Mesothelial cell of epicardium (in vitro differentiated cells): ENCODE measurements at places on chromosomes 7 and 10. TPM values are rescaled to one million over a fixed set of nuclear protein-coding genes. Genes with fewer than 3 reads are reported as not detected.

- H3K27ac ChIP-seq: peak overlapping the region; percentile 74
- H3K27me3 ChIP-seq: no peaks in the 10 kb centered on the region
- H3K36me3 ChIP-seq: no peaks in the 10 kb centered on the region
- H3K4me1 ChIP-seq: peaks cover 39% of the 10 kb centered on the region
- H3K4me3 ChIP-seq: no peak overlapping the region
Observed at GRCh38 chr10:4082861-4083260, 297.9 kb upstream of the KLF6 start.

GRCh38 chr7:26853788-26854393 is 10.5 kb downstream of the SKAP2 start:
- H3K27me3 ChIP-seq: no peaks in the 10 kb centered on the region
- no peak overlapping the region for H3K4me3 ChIP-seq
- DNase-seq: no peak
- H3K36me3 ChIP-seq: peaks cover 4% of the 10 kb centered on the region
- H3K27ac ChIP-seq: peak overlapping the region; percentile 80

DNA sequence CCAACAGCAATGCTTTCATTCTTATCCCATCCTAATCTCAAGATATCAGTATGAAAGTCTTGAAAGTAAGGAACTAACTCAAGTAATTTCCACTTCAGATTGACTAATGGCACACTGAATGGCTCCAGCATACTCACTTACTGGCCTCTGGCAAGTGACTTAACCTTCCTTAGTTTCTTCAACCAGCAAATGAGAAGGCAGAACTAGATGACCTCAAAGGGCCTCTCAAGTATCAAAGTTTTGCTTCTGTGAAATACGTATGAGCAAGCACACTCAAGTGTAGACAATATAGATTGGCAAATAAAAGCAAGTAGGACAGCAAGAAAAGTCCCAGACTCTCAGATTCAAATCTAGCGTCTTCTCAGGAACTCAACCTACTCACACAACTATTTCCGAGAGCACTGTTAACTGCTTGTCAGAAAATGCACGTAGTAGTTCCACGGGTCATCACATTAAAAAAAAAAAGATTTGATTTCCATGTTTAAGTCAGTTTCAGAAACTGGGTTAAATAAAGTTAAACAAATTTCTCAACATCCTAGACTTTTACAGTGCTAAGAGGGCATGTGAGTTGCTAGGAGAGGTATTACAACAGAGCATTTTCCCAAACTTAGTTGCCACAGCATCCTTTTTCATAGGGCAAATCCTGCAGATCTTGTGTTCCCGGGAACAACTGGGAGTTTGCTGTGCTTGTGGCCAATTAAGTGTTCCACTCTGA is 276.9 kb upstream of the KLF14 start:
- H3K36me3 ChIP-seq: no peaks in the 10 kb centered on the region
- peaks cover 61% of the 10 kb centered on the region for H3K4me1 ChIP-seq
- peak overlapping the region; percentile 15 for H3K27ac ChIP-seq
- H3K27me3 ChIP-seq: no peaks in the 10 kb centered on the region

DNA sequence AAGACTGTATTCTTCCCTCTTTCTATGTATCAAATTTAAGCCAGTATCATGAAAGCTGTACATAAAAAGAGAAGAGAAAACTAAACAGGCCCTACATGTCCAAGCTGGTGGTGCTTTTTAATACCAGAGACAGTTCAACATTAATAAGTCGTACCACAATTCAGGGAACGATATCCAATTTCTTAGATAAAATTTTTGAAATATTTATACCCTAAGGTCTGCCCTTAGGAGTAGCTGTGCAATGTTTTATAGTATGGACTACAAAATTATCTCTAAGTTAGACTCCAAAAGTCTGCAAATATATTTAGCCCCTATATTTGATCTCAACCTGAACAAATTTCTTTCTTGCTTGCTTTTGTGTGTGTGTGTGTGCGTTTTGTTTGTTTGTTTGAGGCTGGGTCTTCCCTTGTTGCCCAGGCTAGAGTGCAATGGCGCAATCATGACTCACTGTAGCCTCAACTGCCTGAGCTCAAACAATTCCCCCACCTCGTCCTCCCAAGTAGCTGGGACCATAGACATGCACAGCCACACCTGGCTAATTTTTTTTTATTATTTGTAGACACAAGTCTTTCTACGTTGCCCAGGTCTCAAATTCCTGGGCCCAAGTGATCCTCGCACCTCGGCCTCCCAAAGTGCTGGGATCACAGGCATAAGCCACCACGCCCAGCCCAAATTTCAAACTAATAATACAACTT is 13.2 kb downstream of the ARHGAP19 start:
- peak overlapping the region; percentile 71 for H3K27ac ChIP-seq
- no peak overlapping the region for H3K4me3 ChIP-seq
- no peaks in the 10 kb centered on the region for H3K36me3 ChIP-seq
- peaks cover 8% of the 10 kb centered on the region for H3K4me1 ChIP-seq

DNA sequence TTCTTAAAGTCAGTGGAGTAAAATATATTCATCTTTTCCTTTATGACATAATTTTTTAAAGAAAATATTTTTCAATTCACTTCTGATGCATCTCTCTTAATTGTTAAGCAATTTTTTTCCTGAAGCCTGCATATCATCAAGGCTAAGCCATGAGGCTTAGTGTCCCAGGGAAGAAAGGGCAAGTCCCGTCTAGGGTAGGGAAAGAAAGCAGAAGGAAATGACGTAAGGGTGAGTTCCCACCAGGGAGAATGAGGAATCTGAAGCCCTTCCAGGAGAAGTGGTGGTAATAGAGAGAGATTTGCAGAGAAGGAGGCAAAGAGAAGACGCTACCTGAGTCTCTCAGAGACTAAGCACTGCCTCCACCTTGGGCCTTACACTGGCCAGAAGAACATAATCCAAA is 96.8 kb upstream of the NFE2L3 start:
- no peaks in the 10 kb centered on the region for H3K4me1 ChIP-seq
- H3K4me3 ChIP-seq: no peak overlapping the region
- no peaks in the 10 kb centered on the region for H3K27me3 ChIP-seq
- no peak overlapping the region for H3K27ac ChIP-seq
- no peak for DNase-seq
- H3K36me3 ChIP-seq: no peaks in the 10 kb centered on the region

- no peaks in the 10 kb centered on the region for H3K36me3 ChIP-seq
- no peak overlapping the region for H3K27ac ChIP-seq
- peaks cover 3% of the 10 kb centered on the region for H3K4me1 ChIP-seq
- DNase-seq: no peak
- no peak overlapping the region for H3K4me3 ChIP-seq
Observed at GRCh38 chr10:48652344-48652743, 32.3 kb upstream of the WDFY4 start.

GRCh38 chr10:110837418-110838171 is 34.1 kb upstream of the PDCD4 start:
- no peak overlapping the region for H3K4me3 ChIP-seq
- H3K36me3 ChIP-seq: peaks cover 11% of the 10 kb centered on the region
- H3K4me1 ChIP-seq: peaks cover 19% of the 10 kb centered on the region
- peak overlapping the region; percentile 9 for H3K27ac ChIP-seq
- no peaks in the 10 kb centered on the region for H3K27me3 ChIP-seq
- no peak for DNase-seq

DNA sequence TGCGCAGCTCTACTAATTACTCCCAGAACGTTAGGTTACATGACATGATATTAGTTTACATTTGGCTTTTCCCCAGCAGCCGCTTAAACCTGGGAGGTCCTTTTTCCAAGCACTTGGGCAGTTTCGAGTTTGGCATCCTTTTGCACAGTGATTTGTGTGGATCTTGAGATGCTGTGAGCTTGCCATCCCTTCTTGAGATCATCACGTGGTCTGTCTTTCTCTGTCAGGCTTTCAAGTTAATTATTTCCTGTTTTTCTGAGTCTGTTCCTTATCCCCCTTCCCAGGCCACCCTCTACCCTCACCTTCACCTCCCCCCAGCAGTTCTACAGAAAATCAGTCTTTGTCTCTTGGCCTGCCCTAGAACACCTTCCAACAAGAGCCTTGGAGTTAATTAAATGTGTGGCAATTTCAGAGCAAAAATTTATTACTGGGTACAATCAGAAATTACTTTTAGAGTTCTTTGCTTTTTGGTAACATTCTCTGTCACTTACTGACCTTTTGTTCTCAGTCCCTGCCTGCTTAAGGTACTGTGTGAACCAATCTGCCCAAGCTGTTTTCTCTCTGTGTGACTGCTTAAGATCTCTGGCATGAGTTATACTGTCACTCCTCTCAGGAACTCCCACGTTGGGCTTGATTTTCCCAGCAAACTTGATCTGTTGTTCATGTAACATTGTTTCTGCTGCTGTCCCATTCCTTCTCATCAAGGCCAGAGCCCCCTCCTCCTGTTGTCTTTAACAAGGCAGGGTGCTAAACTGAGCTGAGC is 3.1 kb upstream of the SLF2 start:
- H3K4me3 ChIP-seq: no peak overlapping the region
- H3K27me3 ChIP-seq: peaks cover under 1% of the 10 kb centered on the region
- no peaks in the 10 kb centered on the region for H3K36me3 ChIP-seq
- DNase-seq: no peak
- peak overlapping the region; percentile 5 for H3K27ac ChIP-seq
- peaks cover 35% of the 10 kb centered on the region for H3K4me1 ChIP-seq

GRCh38 chr7:34275624-34276023 is 370.3 kb downstream of the BMPER start:
- no peaks in the 10 kb centered on the region for H3K4me1 ChIP-seq
- H3K36me3 ChIP-seq: no peaks in the 10 kb centered on the region
- no peak for DNase-seq
- H3K27me3 ChIP-seq: no peaks in the 10 kb centered on the region
- H3K4me3 ChIP-seq: no peak overlapping the region

DNA sequence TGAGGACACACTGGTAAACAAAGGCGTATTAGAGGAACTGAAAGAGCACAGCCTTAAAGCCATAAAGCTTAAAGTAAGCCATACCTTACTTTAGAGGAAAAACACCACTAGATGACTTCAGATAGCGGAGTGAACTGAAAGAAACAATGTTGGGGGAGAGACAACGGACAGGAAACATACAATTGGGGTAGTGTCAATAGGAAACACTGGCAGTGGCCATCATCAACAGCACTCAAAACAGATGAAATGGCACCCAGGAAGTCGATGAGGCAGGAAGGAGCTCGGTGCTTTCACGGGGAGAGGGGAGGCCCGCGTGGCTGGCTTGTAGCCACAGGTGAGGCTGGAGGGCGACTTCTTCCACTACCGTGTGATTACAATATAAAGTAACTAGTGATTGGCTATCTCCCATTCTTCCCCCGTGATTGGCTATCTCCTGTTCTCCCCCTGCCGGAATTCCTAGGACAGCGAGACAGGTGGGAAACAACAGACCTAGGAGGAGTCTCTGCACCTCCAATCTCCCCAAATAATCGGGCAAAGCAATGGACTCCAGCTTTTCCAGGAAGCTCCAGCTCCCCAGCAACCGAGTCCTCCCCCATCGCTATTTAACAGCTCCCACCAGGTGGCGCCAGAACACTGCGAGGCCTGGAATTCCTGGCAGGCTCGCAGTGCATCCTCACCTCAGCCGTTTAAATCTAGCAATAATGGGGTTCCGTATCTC is 2.4 kb upstream of the TAS2R38 start:
- H3K27ac ChIP-seq: no peak overlapping the region
- H3K36me3 ChIP-seq: no peaks in the 10 kb centered on the region
- H3K4me3 ChIP-seq: peak overlapping the region; percentile 67
- DNase-seq: peak; percentile 88

- H3K4me3 ChIP-seq: no peak overlapping the region
- H3K27ac ChIP-seq: no peak overlapping the region
- no peaks in the 10 kb centered on the region for H3K36me3 ChIP-seq
- peaks cover 9% of the 10 kb centered on the region for H3K4me1 ChIP-seq
Observed at GRCh38 chr10:16894821-16895220, 77.6 kb upstream of the RSU1 start.

DNA sequence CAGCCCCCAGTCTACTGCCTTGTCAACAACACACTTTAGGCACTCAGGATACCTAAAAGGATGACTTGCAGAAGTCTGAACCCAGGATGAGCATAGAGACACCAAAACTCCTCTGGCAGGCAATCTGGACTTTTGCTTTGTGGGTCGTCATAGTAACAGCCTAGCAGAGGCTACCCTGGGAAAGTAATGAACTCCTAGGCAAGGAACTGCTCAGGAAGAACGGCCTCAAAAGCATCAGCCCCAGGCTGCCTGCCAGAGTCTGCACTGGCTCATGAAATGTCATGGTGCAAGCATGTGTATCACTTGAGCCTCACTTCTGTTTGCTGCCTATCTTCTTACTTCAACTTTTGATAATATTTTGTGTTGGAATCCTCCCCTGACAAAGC is 715.1 kb downstream of the GRID1 start:
- no peaks in the 10 kb centered on the region for H3K36me3 ChIP-seq
- no peak overlapping the region for H3K27ac ChIP-seq
- H3K27me3 ChIP-seq: no peaks in the 10 kb centered on the region
- peaks cover 31% of the 10 kb centered on the region for H3K4me1 ChIP-seq

GRCh38 chr7:30988351-30989005 is 24.7 kb downstream of the GHRHR start:
- no peak overlapping the region for H3K27ac ChIP-seq
- DNase-seq: no peak
- no peak overlapping the region for H3K4me3 ChIP-seq
- H3K4me1 ChIP-seq: peaks cover 12% of the 10 kb centered on the region
- peaks cover 45% of the 10 kb centered on the region for H3K27me3 ChIP-seq

DNA sequence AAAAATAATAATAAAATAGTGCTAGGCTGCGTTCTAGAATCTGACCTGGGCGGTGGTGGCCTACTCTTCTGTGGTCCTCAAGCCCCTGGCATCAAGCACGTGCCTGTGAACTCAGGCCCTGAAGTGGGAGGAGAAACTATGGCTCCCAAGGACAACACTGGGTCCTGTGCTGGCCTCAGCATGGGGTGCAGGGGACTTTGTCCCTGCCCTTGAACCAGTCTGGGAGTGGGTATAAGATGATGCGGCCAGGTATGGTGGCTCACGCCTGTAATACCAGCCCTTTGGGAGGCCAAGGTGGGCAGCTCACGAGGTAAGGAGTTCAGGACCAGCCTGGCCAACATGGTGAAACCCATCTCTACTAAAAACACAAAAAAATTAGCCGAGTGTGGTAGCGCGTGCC is 5.5 kb downstream of the ZP3 start:
- no peak for DNase-seq
- no peaks in the 10 kb centered on the region for H3K4me1 ChIP-seq
- H3K27me3 ChIP-seq: no peaks in the 10 kb centered on the region
- H3K4me3 ChIP-seq: no peak overlapping the region

DNA sequence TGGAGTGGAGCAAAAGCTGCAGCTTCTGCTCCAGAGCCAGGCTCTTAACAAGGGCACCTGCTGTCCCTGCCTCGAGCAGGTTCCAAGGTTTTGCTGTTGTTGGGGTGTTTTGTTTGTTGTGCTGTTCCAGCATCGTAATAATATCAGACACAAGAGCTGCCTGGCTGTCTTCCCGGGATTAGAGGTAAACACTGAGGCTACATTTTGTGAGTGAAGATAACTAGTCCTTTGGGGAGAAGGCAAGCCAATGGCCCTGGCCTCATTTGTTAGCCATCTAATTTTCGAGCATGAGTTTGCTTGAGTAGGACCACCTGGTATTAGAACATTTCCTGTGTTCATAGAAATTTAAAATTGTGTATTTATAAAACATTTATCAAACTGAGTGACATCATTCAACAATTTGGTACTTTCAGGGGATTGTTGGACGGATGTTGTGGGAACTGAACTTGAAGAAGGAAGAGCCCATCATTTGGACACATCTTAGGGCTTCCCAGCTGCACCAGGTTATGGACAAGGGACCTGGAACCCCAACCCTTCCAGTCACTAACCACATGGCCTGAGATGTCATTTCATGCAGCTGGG is 555.0 kb downstream of the TNS3 start:
- no peak overlapping the region for H3K4me3 ChIP-seq
- no peaks in the 10 kb centered on the region for H3K36me3 ChIP-seq
- no peak overlapping the region for H3K27ac ChIP-seq
- H3K27me3 ChIP-seq: no peaks in the 10 kb centered on the region
- H3K4me1 ChIP-seq: peaks cover 23% of the 10 kb centered on the region
- no peak for DNase-seq

Gene GOLGA7B
- 0.07 to 0.16 TPM (median 0.09 TPM) in 3 replicates for total RNA-seq

Gene PHTF2
- 36.1 to 38.2 TPM (median 37.5 TPM) in 3 replicates for total RNA-seq

Gene ENTPD7
- total RNA-seq: 20.6 to 21.2 TPM (median 21.1 TPM) in 3 replicates

Gene NUTM2A
- total RNA-seq: 3.1 to 3.4 TPM (median 3.2 TPM) in 3 replicates

Gene INMT
- total RNA-seq: 3.3 to 4.3 TPM (median 3.4 TPM) in 3 replicates

Gene VPS37D
- total RNA-seq: 15.4 to 16.7 TPM (median 16.1 TPM) in 3 replicates
